ENCODE measurements at places on chromosomes 16 and 17.

DNA sequence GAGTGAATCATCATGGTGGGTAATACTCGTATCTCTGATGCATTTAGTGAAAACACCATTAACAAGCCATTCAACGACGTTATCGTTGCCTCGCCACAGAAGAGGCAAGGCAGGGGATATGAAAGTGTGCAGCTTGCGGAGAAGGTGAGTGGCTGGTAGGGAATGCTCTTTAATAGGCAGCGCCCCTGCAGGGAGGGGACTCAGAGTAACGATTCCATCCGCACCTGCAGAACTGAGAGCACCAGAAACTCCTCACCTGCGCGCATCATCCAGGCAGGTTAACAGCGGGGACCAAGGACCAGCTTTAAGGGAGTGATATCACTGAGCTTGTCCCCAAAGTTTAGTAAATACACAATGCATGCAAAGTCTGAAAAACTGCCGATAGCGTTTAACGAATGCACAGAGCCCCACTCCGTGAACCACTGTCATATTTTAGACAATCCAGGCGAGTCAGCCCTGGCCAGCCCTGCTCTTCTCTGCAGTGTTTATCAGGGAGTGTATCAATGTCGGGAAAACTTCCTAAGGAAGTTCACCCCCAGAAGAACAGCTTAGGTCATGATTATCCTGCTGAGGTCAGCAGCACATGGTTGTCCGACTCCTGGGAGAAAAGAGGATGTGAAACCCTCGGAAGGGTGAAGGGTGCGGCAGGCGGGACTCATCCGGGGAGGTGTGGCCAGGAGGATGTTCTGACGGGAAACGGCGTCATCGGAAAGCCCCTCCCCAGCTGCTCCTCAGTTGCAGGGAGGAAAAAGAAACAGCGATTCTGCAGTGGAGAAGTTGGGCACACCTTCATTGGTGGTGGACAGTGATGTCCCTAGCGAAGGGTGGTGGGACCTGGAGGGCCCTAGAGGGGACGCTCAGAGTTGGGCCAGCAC lies 68.5 kb upstream of the DNAH17 start:
- no peak for DNase-seq

DNA sequence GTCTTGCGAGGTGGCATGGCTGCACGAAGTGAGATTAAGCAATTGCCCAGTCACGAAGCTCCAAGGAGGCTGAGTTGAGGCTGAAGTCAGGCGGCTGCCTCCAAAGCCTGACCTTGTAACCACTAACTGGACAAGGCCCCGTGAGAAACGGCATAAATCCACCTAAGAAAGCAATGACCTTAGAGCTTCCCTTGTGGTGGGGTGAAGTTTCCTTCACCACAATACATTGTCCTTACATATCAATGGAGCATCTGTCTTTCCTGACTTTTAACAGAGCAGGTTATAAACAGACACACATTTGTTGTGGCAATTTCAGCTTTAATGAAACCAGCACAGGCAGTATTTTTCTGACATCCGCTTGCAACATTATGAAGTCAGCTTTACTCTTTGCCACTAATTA lies 2.5 kb upstream of the MED9 start:
- no peak for DNase-seq

GRCh38 chr16:4682084-4682591 lies 11.2 kb upstream of the NUDT16L1 start:
- no peak for DNase-seq

GRCh38 chr17:39868554-39868942 lies 546 bp downstream of the ZPBP2 start:
- no peak for DNase-seq

- DNase-seq = no peak
Measured at GRCh38 chr17:71232801-71233559, 887.8 kb upstream of the SOX9 start.

- DNase-seq = no peak
Measured at GRCh38 chr17:75370286-75370915, 35.1 kb downstream of the GRB2 start.

DNA sequence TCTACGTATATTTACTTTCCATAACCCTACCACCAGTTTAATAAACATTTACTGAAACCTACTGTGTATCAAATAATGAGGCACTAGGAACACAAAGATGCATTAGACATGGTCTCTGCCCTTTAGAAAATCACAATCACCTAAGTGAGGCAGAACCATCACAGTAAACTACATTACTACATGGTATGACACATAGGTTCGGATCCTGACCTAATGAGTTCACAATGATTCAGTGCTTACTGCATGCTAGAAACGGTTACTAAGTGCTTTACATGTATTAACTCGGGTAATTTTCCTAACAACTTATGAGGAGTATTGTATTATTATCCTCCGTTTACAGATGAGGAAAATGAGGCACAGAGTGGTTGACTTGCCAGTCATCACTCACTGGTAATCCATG lies 5.2 kb upstream of the SYNRG start:
- no peak for DNase-seq

GRCh38 chr17:4893721-4894560 lies 5.4 kb upstream of the C17orf107 start:
- DNase-seq = no peak

DNA sequence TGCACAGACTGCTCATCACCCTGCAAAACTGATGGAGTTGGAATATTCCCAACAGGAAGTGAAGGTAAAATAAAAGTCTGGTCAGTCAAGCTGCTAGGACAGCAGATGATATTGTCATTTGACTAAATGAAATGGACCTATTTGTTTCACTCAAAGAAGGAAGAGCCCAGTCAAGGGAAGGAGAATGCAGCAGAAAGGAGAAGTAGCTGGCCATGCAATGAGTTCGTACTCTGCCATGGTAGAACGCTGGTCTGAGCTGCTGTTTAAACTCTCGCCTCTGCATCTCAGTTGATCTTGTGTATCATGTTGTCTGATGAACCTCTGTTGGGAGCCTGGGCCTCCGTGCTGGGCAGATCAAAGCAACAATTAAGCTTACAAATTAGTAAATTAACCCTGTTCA lies 15.6 kb upstream of the YPEL2 start:
- DNase-seq = no peak

GRCh38 chr17:1004769-1005295 lies 7.9 kb downstream of the TIMM22 start:
- no peak for DNase-seq

DNA sequence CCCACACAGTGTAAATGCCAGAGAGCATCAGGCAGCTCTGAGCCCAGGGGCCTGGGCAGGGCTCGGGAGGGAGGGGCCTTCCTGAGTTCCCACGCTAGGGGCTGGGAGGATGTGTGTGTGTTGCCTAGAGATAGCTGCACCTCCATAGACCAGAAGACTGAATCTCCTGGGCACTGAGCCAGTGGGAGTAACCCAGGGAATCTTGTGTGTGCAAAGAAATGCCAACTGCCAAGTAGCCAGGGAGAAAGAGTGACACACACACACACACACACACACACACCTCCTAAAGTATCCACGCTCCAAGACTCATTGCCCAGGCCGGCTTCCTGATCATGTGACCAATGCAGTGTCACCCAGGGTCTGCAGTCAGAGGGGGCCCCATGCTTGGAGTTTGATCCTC lies 166.2 kb upstream of the RPL38 start:
- no peak for DNase-seq

DNA sequence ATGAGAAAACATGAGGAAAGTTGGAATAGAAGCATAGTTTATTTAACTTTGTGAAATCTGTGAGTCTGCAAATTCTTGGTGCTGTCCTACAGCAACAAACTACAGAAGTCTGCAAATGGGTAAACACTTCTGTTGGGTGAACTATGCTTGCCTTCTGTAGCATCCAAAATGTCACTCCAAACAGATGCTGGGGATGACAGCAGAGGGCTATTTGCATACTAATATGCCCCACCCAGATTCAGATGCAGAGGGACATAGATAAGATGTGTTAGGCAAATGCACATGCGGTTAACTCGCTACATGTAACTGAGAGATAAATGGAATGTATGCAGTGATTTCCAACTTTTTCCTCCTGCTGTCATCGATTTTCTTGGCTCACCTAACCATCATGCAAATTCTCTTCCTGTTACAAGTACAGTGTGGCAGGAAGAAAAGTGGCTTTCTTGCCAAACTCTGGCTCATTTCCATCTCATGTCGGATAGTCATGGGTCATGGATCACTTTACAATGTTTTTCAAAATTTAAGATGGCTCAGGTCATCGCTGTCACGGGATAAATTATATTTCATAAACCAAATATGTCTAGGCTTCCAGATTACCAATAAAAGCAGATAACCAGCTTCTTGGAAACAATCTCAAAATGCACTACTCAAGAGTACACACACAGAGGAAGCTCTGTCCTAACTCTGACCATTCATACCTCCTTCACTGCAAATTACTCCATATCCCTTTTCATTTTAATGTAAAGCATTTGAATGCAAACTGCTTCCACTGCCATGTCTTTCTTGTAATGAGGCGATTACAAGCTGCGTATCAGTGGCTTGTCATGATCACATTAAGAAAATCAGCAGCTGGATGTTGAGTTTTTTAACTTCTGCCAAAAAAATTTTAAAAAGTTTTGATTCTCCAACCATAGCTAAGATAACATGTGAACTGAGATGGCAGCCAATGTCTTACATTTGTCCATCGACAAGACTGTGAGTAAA lies 47.7 kb downstream of the ADAMTS18 start:
- DNase-seq = no peak

DNA sequence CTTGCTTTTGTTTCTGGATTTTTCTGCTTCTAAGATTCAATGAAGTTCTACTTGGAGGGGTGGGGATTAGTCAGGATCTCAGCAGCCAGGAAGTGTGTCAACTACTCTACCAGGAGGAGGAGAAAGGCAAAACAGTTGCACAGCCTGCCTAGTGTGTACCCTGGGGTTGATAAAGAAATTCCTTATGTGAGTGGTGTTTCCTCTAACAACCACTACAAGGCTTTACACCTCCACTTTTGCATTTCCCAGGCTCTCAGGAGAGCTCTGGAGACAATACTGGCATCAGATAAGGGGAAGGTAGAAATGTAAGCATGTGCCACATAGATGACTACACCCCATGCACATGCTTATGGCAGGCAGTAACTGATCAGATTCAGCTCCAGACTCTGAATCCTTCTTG lies 174.6 kb downstream of the TOX3 start:
- DNase-seq = no peak

- no peak for DNase-seq
Measured at GRCh38 chr17:34981538-34982241, 1.4 kb downstream of the LIG3 start.

- DNase-seq = no peak
Measured at GRCh38 chr17:10193632-10194031, 4.8 kb downstream of the GAS7 start.

DNA sequence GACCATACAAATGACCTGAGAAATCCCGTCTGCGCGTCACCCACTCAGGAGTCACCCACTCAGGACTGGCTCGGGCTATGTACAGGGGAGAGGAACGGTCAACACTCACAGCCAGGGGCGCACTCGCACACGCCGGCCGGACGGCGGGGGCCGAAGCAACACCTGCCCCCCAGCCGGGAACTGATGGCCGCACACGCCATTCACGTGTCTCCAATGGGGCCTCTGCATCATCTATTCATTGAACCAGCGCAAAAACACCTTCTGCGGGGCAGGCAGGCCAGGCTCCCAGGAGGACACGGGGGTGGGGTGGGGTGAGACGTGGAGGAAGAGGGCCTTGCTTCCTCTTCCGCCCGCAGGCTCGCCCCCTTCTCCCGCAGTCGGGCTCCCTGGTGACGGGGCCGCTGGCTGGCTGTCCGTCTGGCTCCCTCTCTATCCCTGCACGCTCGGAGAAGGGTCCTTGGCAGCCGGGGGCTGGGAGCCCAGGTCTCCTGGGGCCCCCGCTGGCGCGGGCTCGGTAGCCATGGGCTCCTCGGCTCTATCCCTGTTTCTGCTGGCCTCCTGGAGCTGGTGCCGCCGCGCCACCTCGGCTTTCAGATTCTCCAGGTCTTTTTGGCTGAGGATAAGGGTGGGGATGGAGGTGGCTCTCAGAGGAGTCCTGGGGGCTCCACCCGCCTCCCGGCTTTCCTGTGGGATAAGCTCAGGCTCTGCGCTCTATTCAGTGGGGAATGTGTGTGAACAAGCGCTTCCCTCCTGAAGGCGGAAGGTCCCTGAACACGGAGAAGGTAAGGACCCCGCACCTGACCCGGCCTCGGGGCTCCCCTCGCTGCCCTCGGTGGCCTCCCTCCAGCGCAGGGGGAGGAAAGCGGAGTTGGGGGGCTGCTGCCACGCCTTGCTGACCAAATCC lies 21.1 kb downstream of the CLUH start:
- peak; percentile 44 for DNase-seq

GRCh38 chr17:21165922-21166594 lies 39.3 kb downstream of the DHRS7B start:
- no peak for DNase-seq

- no peak for DNase-seq
Measured at GRCh38 chr17:40179923-40180659, 2.8 kb downstream of the RAPGEFL1 start.

DNA sequence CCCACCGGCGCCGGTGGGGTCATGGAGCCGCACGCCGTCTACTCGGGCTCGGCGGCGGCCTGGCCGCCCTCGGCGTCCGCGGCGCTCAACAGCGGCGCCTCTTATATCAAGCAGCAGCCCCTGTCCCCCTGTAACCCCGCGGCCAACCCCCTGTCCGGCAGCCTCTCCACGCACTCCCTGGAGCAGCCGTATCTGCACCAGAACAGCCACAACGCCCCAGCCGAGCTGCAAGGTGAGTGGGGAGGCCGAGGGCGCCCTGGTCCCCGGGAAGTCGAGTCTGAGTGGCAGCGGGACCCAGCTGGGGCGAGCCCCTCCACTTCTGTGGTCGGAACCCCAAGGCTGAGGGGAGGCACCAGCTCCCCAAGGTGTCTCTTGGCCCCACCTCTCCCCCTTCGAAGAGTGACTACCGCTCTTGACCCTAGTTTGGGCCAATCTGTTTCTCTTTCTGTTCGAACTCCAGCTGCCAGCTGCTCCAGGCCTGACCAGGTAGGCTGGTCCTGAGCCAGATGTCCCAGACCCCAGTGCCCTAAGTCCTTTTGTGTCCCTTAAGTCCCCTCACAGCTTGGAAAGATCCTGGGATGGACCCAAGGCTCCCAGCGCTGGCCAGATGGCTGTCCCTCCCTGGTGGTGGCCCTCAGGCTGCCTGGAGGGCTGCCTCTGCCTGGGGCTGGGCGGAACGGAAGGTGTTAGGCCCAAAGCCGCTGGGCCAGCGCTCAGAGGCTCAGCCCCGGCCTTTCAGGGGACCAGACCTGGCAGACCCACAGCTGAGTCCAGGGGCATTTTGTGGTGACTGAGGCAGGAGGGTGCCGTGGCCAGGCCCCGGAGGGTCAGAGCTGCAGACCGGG lies 1.2 kb downstream of the FOXF1 start:
- peak; percentile 44 for DNase-seq

- DNase-seq = no peak
Measured at GRCh38 chr17:72613396-72613795, 479.1 kb downstream of the SLC39A11 start.

- no peak for DNase-seq
Measured at GRCh38 chr17:4735876-4736651, 3.6 kb upstream of the ZMYND15 start.

DNA sequence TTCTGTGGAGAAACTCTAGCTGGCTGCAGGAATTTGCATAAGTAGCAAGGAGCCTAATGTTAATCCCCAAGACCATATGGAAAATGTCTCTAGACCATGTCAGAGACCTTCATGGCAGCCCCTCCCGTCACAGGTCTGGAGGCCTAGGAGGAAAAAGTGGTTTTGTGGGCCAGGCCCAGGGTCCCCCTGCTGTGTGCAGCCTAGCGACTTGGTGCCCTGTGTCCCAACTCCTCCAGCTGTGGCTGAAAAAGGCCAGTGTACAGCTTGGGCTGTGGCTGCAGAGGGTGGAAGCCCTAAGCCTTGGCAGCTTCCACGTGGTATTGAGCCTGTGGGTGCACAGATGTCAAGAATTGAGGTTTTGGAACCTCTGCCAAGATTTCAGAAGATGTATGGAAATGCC lies 306.9 kb upstream of the CA10 start:
- DNase-seq = no peak

- DNase-seq = peak; percentile 31
Measured at GRCh38 chr16:30335598-30336474, 19.3 kb downstream of the CD2BP2 start.
